Activated CD4-positive, alpha-beta T cell treated with anti-CD3 and anti-CD28 coated beads for 36 hours (primary cell): ENCODE measurements at places on chromosomes 11 and 22. TPM values are rescaled to one million over a fixed set of nuclear protein-coding genes. Genes with fewer than 3 reads are reported as not detected.

Gene TBX10
- total RNA-seq = not detected

Gene ZNHIT2
- 9.7 TPM for total RNA-seq

Gene GUCY1A2
- total RNA-seq = not detected

Gene CWF19L2
- total RNA-seq = 14.3 TPM

Gene PANX3
- total RNA-seq = not detected

Gene RIMBP3B
- total RNA-seq = 0.35 TPM

Gene OR52I1
- not detected for total RNA-seq

Gene EPS8L2
- 10.5 TPM for total RNA-seq

Gene ZDHHC13
- 22.9 TPM for total RNA-seq

Gene OR2D2
- total RNA-seq = 0.32 TPM

Gene INTS4
- total RNA-seq = 55.4 TPM

Gene PAMR1
- total RNA-seq = not detected
